ENCODE measurements at places on chromosomes 4 and X.

GRCh38 chr4:23887989-23888388, 1.9 kb downstream of the PPARGC1A start:
- DNase-seq, result no peak

DNA sequence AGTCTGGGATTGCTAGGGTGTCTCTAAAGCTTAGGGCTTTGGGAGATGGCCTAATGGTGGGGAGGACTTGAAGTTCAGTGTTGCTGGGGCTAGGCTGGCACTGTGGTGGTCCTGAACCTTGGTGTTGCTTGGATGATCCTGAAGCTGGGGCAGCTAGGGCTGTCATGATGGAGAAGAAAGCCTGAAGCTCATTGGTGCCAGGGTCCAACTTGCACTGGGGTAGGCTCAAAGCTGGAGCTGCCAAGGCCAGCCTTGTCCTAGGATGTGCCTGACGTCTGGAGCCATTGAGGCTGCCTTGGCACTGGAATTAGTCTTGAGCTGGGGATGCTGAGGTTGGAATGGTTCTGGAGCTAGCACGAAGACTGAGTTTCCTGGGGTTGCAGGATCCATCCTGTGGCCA, 61.0 kb upstream of the NLRP2B start:
- no peak for DNase-seq

DNA sequence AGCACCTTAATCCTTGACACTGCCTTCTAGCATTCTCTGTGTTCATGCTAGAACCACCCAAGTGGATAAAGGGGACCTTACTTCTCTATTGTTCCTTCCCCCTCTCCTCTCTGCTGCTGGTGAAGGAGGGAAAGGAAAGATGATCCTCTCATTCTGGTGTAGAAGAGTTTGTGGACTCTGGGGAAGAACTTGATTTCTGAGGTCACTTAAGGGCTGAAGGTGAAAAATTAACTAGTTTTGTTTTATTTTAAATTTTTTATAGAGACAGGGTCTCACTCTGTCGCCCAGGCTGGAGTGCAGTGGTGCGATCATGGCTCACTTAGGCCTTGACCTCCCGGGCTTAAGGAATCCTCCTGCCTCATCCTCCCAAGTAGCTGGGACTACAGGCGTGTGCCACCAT, 29.8 kb downstream of the SMS start:
- no peak for DNase-seq

- no peak for DNase-seq
Measured at GRCh38 chr4:82491251-82491960, 61.0 kb downstream of the ENOPH1 start.

GRCh38 chrX:45517090-45517973, 316.7 kb upstream of the DIPK2B start:
- DNase-seq, result peak; percentile 39

DNA sequence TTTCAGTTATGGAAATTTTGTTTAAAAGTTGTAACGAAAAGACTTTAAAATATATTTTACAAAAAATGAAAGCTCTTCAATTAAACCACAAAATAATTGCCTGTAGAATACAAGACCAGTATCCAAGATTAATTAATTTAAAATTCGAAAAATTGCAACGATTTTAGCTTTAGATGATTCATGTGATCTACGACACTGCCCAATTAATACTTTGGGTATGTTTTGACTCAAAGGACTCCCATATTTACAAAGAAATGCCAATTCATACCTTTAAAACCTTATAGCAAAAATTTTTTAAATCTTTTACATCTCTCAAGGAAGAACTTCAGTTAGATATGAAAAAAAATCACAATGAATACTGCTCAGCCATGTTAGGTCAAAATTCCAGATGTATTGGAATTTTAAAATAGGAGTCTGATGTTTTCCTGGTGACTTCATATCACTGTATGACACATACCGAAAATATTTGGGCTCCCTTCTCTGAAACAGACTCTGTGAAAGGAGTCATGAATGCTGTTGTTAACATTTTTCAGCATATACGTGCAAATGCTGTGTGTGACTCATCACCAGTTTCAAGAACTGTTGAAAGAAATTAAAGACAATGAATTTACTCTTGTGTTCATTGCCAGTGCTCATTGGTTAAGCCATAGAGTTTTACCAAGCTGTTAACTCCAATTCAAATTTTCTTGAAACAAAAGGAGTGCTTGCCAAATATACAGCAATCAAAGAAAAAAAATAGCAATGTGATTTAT, 13.8 kb upstream of the SMS start:
- DNase-seq, result peak; percentile 76

- DNase-seq, result no peak
Measured at GRCh38 chrX:115649461-115650063, 88.6 kb downstream of the PLS3 start.

- no peak for DNase-seq
Measured at GRCh38 chr4:71595576-71596108, 188.2 kb downstream of the GC start.

GRCh38 chr4:6126971-6127745, 73.2 kb downstream of the JAKMIP1 start:
- no peak for DNase-seq

DNA sequence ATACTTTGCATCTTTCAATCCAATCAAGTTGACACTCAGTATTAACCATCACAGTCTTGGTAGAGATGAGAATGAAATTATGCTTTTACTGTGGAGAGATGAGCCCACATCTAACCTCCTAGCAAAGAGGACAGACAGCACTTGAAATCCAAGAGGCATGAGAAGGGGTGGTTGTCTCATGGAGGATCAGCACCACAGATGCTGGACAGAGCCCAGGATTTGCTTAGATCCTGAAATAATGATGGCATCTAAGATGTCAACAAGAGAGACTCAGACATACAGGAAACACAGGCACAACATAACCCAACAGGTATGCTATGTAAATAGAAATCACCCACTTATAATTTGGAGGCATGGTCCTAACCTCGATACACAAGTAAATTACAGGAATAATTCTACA, 74.3 kb upstream of the VCX2 start:
- DNase-seq, result peak; percentile 7

GRCh38 chr4:116357758-116358157, 727.6 kb downstream of the TRAM1L1 start:
- DNase-seq, result peak; percentile 27

DNA sequence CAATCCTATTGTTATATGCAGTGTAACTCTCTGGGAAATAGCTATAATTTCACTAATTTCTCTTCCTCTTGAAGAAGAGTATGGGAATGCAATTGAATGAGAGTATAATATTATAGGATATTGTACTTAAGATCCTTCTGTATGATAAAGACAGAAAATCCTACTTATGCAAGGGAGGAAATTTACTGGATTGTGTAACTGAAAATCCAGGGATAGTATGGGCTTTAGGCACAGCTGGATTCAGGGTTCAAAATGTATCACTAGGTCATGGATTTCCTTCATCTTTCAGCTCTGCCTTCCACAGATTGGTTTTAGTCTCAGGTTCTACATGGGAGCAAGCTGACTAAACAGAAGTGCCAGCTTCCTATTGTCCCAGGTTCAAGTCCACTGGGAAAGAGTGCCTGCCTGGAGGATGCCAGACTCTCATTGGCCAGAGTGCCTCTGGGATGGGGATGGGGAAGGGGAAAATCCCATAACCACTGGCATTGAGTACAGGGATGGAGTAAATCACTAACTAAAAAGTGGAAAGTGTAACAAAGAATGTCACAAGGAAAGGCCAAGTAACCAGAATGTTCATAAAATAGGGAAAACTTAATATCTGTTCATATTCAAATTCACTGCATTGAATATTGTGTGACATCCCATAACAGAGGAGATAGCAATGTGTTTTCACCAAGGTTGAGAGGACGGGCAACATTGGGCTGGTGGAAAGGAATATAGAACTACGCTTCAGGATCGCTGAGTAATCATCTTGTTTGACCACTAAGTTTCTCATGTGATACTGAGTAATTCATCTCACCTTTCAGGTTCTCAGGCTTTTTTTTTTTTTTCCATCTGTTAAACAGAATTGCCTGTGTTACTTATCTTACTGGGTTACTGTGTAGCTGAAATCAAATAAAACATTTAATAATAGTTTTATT, 75.7 kb downstream of the ANXA3 start:
- DNase-seq, result no peak

DNA sequence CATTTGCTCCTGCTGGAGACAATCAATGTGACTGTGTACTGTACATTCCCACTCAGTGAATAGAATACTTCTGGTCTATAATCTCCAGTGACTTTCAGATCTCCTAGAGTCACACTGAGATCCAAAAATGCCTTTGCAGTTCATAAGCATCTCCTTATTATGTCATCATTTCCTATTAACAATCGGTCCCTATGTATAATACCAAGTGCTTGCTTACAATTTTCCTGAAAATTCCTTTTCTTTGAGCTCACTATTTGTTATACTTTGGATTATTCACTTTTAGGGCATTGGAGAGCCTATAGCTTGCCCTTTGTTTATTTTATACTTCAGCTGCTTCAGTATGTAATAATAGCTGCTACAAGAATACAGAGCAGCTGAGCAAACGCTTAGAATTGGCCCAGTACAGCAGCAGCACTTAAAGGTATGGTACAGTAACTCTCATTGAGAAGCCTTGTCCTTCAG, 313.0 kb downstream of the DCTD start:
- DNase-seq, result no peak

DNA sequence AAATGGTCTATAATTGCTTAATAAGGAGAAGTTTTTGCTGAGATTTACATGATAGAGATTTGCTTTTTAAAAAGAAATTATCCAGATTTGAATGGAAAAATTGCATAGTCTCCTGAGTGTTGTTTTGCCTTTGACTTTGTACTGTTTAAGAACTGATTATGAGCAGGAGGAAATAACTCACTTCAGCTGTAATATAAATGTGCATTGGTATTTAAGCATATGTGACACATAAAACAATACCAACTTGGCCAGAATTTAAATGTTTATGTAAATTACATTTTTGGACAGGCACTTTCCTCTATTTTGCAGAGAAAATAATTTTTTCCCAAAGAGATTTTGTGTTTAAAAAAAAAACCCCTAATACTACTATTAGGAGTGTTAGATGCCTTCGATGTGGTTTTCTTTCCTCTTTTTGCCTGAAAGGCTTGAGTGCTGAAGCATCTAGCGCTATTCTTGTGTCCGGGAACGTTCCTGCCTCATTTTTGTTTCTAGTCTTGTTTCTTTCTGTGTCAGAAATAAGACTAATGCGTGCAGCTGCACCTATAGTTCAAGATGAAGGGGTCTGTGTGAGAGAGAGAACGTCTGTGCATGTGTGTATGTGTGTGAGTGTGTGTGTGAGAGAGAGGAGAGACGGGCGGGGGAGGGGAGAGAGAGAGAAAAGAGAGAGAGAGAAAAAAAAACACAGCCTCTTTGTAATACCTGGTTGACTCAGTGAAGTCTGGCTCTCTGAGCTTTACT, 60.8 kb downstream of the TBL1X start:
- DNase-seq, result no peak

DNA sequence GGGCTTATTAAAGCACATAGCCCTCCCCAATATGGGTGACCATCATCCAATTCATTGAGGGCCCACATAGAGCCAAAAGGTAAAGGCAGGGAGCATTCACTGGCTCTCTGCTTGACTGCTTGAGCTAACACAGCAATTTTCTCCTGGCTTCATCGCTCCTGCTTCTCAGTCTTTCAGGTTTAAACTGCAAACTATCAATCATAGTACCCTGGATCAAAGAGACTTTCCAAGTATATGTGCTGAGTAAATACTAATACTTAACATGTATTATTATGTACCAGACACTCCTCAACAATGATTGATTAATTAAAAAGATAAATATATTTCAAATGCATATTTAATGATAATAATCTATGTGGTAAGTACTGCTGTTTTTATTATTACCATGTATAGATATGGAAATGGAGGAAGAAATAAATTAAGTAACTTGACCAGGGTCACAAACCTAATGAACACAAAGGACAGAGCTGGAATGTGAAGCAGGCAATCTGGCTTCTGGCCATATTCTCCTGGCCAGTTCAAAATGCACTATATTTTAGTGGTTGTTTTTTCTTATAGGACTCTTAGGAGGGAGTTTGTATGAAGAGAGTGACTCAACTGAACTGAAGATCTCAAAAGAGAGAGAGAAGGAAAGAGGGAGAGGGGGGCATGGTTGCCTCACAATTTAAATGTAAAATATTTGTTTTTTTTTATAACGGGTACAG, 1197.3 kb downstream of the TECRL start:
- DNase-seq, result no peak

DNA sequence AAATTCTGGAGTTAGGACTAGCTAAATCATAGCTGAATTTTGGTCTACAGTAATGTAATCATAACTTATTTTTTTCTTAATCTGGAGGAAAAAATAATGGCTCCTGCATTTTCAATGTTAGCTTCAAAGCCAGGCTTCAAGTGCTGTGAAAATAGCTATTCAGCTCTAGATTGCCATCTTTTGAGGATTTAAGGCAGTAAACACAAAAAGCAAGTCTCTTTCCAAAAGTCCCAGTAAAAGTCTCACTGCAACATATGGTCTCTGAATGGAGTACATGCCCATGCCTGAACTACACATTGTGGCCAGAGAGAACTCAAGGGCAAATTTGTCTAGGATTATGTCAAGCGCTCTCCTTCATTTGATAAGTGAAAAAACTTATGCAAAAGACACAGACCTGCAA, 720.9 kb downstream of the FSTL5 start:
- no peak for DNase-seq

DNA sequence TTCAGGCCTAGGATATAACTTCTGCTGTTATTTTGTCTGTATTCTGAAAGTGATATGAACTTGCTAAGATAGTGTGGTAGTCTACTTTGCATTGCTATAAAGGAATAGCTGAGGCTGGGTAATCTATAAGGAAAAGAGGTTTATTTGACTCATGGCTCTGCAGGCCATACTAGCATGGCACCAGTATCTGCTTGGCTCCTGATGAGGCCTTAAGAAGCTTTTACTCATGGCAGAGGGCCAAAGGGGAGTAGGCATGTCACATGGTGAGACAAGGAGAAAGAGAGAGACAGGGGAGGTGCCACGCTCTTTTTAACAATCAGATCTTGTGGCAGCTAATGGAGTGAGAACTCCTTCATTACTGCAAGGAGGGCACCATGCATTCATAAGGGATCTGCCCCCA, 247.3 kb downstream of the GPAT3 start:
- DNase-seq, result no peak

DNA sequence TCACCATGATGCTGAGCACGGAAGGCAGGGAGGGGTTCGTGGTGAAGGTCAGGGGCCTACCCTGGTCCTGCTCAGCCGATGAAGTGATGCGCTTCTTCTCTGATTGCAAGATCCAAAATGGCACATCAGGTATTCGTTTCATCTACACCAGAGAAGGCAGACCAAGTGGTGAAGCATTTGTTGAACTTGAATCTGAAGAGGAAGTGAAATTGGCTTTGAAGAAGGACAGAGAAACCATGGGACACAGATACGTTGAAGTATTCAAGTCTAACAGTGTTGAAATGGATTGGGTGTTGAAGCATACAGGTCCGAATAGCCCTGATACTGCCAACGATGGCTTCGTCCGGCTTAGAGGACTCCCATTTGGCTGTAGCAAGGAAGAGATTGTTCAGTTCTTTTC, 4.0 kb downstream of the HNRNPH2 start:
- no peak for DNase-seq

All from NB4 (cell line).